ENCODE measurements at places on chromosomes 2 and 18.

DNA sequence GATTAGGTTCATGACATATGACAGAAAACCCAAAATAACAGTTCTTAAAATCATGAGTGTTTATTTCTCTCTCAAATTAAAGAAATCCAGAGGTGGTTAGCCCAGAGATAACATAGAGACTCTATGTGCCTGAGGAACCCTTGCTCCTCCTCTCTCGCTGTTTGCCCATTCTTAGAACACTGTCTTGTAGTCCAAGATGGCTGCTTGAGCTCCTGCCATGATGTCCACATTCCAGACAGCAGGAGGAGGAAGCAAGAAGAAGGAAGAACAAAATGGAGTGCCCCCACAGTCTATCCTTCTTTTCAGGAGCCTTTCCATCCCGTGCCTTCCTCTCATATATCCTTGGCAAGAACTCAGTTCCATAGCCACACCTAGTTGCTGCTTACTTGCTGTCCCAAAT lies 13.9 kb upstream of the ST8SIA5 start:
- no peak for DNase-seq

DNA sequence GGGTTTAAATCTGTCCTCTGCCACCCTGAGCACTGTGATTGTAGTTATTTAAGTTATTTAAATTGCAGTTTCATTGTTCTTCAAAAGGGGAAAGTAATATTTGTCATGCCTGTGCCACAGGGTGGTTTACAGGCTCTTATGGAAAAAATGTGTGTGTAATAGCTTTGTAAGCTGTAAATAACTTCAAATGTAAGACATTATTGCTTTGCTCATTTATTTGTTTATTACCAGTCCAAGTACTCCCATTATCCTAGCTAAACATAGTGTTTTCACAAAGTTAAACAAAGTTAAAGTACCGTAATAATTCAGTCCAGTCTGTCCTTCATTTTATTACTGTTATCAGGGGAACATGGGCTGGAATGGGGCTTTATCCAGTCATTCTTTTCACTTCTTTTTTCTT lies 43.4 kb upstream of the IGFBP2 start:
- DNase-seq, result no peak

DNA sequence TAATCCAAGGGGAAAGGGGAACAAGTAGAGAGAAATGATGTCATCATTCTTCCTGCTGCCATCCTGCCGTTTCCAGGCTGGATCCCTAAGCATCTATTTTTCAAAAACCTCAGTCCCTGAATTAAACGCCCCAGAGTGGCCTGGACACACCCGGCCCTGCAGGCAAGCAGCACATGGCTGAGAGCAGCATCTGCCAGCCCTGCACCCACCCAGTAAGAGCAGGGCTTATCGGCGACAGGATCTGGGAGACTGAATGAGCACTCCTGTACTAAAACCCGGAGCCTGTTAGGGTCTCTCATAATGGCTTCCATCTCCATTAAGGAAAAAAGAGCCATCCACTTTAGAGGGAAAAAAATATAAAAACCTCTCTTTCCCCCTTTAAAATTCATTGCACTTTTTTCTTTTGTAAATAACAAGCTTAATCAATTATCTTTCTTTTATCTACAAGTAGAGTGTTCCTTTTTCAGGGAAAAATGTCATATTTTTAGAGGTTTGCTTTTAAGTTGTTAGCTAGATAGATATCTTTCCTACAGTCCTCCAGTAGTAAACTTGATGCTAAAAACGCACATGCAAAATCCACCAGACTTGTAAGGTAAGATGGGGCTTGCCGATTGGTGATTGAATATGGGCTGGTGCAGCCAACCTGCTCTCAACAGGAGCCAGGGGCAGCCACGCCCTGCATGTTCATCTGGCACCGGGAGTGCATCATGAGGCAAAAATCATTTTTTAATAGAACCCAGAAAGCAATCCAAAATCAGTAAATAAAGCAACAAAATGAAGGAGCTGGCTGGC lies 457.8 kb downstream of the EIPR1 start:
- no peak for DNase-seq

DNA sequence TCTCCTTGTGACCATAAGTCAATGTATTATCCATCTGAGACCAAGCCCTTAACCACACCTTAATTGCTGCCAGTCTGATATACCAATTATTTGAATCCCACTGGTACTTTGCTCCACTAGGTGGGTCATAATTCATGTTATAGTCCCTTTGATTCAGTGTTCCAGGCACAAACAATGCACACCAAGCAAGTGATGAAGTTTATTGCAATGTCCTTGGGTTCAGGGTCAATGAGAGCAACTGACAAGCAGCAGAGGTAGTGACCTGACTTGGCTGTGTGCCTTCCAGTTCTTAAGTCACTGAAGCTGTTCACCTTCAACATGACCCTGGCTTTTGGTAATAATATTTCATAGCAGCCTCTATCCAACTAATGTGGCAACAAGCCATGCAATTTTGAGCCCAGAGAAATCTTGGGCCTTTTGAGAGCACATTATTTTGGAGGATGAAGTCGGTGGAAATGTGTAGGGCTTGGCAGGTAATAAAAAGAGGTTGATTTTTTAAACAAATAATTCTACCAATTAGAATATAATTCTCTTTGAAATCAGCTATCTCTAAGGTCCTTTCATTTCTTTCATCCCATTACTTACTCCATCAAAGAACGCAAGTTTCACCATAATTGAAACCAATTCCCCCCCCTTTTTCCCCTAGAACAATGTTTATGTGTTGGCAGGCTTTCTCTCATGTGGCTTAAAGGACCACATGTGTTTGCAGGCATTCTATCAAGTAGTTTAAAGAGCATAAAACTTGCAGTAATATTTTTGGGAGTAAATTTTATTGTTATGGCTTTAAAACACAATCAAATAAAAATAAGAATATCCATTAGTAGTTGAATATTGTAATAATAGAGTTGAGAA lies 3.1 kb upstream of the CPO start:
- DNase-seq, result no peak

- peak; percentile 68 for DNase-seq
These were observed 122.5 kb downstream of the PLEKHM3 start for GRCh38 chr2:207902821-207903220.

DNA sequence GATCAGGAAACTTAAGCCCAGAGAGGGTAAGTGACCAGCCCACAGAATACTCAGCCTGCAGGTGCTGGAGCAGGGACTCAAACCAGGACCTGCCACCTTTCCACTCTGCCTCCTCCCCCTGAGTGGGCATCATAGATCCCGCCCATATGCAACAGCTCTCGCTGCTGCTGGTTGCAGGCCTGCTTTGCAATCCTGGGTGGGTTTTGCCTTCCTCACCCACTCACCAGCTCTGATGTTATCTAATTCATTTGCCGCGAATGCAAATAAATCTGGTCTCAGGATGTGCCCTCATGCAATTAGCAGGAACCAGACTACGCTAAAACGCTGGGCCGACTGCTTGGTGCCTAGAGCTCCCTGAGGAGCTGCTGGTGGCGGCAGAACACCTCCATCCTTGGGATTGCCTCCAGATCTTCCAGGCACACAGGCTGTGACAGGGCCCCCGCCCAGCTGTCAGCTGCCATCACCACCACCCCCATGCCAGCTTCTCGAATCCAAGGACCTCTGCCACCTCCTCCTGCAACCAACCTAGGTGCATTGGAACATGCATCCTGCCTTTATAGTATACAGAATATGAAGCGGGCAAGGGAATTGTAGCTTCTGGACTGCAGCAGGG lies 28.8 kb downstream of the CNGA3 start:
- DNase-seq, result no peak

DNA sequence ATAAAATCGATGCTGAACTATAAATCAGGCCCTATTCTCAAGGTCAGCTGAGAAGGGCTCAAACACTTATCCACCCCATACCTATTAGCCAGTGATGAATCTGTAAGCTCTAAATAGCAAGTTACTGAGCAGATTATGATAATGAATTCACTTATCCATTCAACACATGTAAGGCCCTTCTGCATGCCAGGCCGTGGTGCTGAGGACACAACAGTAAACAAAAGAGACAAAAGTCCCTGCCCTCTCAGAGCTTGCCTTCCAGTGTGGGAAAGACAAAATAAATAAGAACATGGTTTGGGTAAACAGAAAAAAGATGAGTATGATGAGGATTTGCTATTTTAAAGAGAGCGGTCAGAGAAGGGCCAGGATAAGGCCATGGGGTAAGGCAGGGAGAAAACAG lies 11.7 kb downstream of the TTC32 start:
- DNase-seq, result no peak

GRCh38 chr2:177272765-177273164 lies 8.2 kb upstream of the NFE2L2 start:
- no peak for DNase-seq

DNA sequence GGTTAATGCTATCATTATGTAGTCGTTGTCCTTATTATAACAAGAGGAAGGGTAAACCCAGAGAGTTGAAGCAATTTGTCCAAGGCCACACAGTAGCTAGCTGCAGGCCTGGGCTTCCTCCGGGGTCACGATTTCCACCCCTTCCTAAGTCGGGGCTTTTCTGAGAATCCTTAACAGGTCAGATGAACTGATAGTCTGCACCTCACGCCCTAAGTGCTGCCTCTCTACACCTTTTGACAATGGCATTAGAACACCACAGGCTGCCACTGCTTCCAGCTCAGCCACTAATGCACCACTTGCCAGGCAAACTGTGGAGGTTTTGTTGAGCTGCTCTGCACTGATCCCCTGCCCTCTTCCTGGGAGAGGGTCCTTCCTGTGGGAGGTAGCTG lies 37.7 kb downstream of the FOSL2 start:
- DNase-seq, result no peak

DNA sequence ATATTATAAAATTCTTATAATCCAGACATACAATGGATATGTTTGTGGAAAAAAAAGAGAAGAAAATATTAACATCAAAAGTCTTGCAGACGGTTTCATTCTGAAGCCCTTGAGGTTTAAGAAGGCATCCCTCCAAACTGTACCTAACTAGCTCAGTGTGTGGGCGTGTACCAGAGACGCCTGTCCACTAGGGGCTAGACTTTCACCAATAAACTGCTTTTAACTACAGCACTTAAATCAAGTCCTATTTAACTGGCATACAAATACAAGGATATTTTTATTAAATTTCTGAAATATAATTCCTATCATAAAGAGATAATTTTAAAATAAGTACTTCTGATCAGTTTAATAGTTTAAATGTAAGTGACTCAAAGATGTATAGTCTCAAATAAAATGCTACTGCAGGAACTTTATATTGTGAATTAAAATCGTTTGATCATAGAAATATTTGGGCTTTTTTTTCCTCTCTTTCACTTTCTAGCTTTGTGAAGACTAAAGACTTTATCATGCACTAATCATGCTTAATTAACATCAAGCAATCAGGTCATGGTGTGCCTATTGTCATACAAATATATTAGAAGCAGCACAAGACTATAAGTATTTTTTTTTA lies 437.7 kb downstream of the SATB2 start:
- DNase-seq, result no peak

DNA sequence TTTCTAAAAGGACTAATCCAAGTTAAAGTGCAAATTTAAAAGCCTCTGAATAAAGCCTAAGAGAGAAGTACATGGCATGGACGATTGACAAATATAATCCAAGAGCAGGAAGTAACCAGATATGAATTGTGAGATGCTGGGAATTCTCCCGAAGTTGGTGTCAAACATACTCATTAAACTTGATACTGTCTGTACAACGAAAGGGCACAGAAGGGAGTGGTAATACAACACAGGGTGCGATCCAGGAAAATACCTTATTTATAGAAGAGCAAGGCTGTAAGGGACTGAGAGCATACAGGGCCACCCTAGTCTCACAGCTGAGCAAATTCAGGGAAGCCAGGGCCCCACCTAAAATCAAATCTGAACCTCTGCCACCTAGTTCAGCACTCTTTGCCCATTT lies 41.6 kb downstream of the SEMA4F start:
- DNase-seq, result no peak

GRCh38 chr18:36249392-36249791 lies 48.1 kb upstream of the FHOD3 start:
- DNase-seq, result no peak

DNA sequence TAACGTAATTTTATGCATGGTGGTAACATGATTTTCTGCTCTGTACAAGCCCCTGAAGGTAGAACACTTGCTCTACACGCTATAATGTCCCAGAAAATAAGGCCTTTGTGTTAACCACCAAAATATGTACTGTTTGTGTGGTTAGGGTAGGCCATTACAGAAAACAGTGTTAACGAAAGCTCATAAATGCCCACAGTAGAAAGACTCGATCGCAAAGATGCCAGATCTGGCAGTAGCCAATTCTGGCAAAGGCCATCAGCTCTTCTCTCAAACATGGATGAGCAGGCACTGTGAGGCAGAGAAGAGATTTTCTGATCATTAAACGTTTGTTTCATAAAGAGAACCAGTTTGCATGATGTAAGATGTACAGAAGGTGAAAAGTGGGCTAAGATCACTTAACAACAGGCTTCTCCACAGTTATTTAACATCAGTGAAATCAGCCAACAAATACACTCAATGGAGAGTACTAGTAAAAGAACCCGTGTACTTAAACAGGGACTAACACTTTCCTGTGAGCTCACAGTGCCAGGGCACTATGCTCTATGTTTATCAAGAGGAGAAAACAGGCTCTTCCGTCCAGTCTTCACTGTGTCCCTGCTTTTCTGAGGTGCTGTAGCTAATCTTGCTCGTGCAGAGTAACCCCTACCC lies 80.3 kb downstream of the SPRED2 start:
- no peak for DNase-seq

DNA sequence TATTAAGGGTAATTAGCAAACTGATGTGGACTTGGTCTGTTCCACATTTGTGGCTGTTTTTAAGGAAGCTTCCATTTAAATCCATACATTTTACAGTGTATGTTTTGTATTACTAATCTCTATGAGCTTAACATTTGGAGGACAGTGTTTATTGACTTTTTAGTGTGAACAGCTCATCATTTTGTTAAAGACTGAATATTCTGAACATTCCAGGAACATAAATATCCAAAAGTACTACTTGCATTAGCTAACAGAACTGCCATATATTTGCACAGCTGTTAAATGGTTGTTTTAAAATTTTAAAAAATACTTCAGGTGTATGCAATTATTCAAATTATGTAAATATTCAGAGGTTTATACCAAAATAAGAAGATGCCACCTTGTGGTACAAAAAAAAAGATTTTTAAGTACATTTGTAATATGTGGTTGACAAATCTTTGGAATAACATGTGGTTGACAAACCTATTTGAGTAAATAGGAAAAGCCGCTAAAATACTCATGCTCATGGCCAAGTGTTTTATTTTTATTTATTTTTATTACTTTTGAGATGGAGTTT lies 439.7 kb upstream of the FANCL start:
- no peak for DNase-seq

DNA sequence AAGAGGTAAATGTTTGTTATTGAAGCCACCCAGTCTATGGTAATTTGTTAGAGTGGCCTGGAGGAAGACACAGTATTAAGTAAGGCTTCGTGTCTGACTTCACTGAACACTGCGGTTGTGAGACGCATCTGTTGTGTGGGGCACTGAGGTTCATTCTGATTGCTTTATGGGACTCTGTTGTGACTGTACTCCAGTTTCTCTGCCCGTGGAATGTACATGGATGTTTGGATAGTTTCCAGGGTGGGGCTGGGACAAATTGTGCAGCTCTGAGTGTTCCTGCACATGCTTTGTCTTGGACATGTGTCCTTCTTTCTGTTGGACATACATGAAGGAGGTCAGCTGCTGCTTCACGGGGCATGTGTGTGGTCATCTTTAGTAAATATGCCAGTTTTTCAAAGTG lies 58.6 kb downstream of the ODC1 start:
- no peak for DNase-seq

Data from upper lobe of left lung (tissue), 6 donors.